H1 (cell line): ENCODE measurements at places on chromosomes 6 and 20. TPM values are rescaled to one million over a fixed set of nuclear protein-coding genes. Genes with fewer than 3 reads are reported as not detected.

- no peak overlapping the region for H3K27ac ChIP-seq
- no peaks in the 10 kb centered on the region for H3K4me1 ChIP-seq
- H3K4me3 ChIP-seq, result no peak overlapping the region
- no peak for DNase-seq
- H3K27me3 ChIP-seq, result no peaks in the 10 kb centered on the region
Observed at GRCh38 chr6:129717277-129717676, 7.3 kb upstream of the ARHGAP18 start.

The MUC21 gene
- polyA plus RNA-seq, result not detected in 2 replicates

DNA sequence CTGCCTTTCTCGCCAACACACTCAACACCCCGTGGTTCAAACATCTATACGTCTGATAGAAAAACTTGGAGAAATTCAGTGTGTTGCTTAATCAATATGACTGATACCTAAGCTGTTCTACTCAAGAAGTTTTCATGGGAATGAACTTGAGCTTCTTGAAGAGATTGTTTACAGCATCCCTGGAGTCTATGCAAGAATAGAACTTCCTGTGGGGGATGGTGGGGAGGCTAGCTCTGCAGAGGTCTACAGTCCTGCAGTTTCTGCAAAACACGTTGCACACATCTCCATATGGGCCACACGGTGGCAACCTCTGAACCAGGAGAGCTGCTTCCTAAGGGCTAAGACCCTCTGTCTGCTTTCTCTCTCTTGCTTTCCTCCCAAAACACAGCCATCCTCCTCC, 32.7 kb upstream of the FANCE start:
- H3K27ac ChIP-seq, result no peak overlapping the region
- no peaks in the 10 kb centered on the region for H3K36me3 ChIP-seq
- no peak for DNase-seq
- no peak overlapping the region for H3K4me3 ChIP-seq

The EPPIN gene
- 0.06 TPM in 1 of 2 replicates, not detected in the other for polyA plus RNA-seq

The ZNF831 gene
- polyA plus RNA-seq, result under 0.01 TPM in 1 of 2 replicates, not detected in the other

The TJAP1 gene
- 30.7 and 50.1 TPM in 2 replicates for polyA plus RNA-seq
